Motor neuron (in vitro differentiated cells): ENCODE measurements at places on chromosomes 7 and 10. TPM values are rescaled to one million over a fixed set of nuclear protein-coding genes. Genes with fewer than 3 reads are reported as not detected.
A peak's percentile ranks its signal among the peaks of the same experiment; 100 is the strongest.

DNA sequence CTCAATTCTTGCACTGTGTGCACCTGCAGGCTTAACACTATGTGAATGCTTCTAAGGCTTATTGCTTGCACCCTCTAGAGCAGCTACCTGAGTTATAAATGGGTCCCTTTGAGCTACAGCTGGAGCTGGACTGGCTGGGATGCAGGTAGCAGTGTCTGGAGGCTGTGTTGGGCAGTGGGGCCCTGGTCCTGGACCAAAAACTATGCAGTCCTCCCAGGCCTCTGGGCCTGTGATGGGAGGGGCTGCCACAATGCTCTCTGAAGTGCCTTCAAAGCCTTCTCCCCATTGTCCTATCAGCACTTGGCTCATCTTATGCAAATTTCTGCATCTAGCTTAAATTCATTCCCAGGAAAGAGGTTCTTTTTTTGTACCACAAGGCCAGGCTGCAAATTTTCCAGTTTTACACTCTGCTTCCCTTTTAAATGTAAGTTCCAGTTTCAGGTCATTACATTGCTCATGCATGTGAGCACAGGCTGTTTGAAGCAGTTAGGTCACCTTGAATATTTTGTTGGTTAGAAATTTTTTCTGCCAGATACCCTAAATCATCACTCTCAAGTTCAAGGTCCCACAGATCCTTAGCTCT, 26.0 kb downstream of the KBTBD2 start:
- peak; percentile 2 for ATAC-seq

The KCNIP2 gene
- 4.3 and 7.0 TPM in 2 replicates for total RNA-seq

GRCh38 chr10:97059006-97059871, 126.5 kb downstream of the SLIT1 start:
- peak; percentile 70 for ATAC-seq

DNA sequence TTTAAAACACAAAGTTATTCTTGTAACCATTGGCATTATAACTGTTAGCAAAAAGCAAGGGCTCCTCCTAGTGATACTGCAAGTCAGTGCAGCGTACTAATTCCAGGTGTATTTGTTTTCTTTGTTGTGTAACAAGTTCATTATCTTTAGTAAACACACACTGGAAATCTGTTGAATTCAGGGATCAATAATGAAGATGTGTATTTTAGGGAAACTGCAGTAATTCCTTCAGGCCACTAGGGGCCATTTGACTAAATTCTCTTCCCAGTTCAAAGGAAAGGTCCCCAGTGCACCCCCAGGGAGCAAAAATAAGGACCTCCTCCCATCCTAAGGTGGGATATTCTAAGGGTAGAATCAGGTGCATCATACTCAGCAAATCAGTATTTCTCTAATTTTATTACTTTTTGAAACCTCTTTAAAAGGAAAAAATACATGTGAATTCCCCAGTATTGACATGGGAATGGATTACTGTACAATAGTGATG, 158.6 kb upstream of the LYZL1 start:
- no peak for ATAC-seq

The POLR1F gene
- 20.5 and 20.8 TPM in 2 replicates for total RNA-seq

- ATAC-seq, result no peak
Measured at GRCh38 chr10:73774637-73775036, 7.2 kb upstream of the CHCHD1 start.

- no peak for ATAC-seq
Measured at GRCh38 chr10:11598712-11599397, 12.6 kb downstream of the USP6NL start.

DNA sequence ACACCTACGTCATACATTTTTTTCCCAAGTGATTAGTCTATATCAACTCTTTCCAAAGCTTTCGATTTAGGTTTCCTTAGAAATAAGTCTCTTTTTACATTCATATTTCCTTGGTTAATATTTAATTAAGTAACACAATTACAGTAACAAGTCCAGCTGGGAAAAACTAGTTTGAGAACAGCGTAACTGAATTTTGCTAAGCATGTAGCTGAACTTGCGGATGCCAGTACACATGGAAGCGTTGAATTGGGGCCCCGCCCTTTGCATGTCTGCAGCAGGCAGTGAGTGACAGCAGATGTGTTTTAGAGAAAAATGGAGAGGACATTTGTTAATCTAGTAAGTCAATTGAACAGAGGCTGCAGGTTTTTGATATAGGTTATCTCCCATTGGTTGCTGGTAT, 72.5 kb downstream of the TAF3 start:
- peak; percentile 79 for ATAC-seq

DNA sequence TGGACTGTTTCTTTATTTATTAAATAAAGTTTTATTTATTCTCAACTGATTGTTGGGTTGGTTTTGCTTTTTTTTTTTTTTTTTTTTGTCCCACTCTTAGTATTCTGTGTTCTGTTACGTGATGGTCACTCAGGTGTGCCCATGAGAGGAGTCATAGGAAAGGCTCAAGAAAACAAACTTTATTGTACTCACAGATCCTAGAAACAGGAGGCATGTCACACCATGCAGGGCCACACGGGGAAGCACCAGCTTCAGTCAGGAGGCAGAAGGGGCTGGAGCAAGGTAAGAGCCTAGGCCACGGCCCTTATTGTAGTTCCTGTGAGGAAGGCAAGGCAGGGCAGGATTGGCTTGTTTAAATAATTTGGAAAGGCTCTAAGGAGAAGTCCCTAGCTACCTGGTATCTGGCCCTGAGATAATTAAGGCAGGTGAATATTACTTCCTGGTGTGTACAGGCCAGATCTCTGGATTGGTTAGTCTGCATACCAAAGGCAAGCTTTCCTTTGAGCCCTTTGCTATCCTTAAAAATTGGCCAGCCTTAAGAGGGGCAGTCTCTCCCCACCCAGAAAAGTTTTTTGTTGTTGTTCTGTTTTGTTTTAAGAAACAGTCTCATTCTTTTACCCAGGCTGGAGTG, 8.3 kb downstream of the ATOH7 start:
- ATAC-seq, result no peak

The ADK gene
- total RNA-seq, result 45.3 and 46.8 TPM in 2 replicates

GRCh38 chr10:8056871-8057331, 2.4 kb downstream of the GATA3 start:
- no peak for ATAC-seq

GRCh38 chr7:114864278-114864677, 57.6 kb upstream of the MDFIC start:
- ATAC-seq, result peak; percentile 32

GRCh38 chr10:69741671-69742355, 59.9 kb upstream of the COL13A1 start:
- ATAC-seq, result no peak

- no peak for ATAC-seq
Measured at GRCh38 chr10:102545997-102546396, 42.2 kb downstream of the SUFU start.

The STAG3 gene
- 2.1 and 2.6 TPM in 2 replicates for total RNA-seq

GRCh38 chr7:66348531-66348930, 143.4 kb downstream of the TPST1 start:
- ATAC-seq, result no peak

- peak; percentile 35 for ATAC-seq
Measured at GRCh38 chr10:134247-135131, 766 bp upstream of the ZMYND11 start.

GRCh38 chr7:45143616-45144015, 14.0 kb upstream of the RAMP3 start:
- no peak for ATAC-seq

The GRID1 gene
- 10.0 and 11.5 TPM in 2 replicates for total RNA-seq

The TAS2R3 gene
- total RNA-seq, result 2.6 and 7.1 TPM in 2 replicates

GRCh38 chr10:117994771-117995170, 52.0 kb downstream of the RAB11FIP2 start:
- no peak for ATAC-seq

The CDC14C gene
- total RNA-seq, result 0.20 TPM in 1 of 2 replicates, not detected in the other

- no peak for ATAC-seq
Measured at GRCh38 chr7:11252011-11252607, 278.4 kb downstream of the PHF14 start.

The ANXA8 gene
- 2.1 and 2.5 TPM in 2 replicates for total RNA-seq

The VENTX gene
- 0.13 and 0.18 TPM in 2 replicates for total RNA-seq

DNA sequence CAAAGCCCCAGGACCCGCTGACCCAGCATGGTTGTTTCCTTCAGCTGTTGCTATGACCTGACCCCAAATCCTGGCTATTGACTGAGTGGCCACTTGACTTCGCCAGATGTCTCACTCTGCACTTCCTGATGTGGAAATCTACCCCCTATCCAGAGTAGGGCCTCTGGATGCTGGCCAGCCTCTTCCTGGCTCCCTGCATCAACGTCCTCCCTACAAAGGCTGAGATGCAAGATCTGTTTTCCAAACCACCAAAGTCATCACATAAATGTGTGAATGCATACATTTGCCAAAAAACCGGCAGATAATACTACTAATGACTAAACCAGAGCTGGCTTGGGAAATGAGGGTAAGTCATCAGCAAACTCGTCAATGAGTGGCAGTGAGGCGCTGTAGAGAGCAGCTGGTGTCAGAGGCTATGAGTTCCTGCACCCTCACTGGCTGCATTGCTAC, 70.4 kb downstream of the PYROXD2 start:
- ATAC-seq, result peak; percentile 41

The MUC3A gene
- 0.86 and 1.1 TPM in 2 replicates for total RNA-seq

DNA sequence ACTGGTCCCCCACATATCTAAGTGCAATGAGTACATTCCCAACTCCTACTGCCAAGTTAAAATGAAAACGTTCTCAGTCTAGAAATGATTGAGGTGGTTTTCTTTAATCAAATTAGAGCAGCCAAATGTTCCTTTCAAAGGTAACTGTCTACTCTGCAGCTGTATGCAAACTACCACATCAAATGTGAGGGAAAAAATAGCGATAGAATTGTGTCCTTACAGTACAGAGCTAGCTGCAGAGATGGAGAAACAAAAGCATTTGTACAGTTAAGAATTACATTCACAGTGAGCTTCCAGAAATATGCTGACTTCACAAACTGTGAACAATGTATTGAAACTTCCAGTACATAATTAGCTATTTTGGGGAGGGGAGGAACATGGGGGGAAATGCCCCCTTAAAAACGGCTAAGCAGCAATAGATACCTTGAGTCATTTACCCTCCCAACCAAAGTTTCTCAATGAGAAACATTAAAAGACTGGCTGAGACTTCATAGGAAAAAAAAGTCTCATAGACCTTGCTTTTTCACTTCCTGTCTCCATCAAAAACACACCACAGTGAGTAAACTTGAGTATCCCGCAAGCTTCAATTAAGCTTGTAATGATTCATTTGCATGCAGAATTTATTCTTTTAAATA, 22.9 kb downstream of the CDK6 start:
- no peak for ATAC-seq

DNA sequence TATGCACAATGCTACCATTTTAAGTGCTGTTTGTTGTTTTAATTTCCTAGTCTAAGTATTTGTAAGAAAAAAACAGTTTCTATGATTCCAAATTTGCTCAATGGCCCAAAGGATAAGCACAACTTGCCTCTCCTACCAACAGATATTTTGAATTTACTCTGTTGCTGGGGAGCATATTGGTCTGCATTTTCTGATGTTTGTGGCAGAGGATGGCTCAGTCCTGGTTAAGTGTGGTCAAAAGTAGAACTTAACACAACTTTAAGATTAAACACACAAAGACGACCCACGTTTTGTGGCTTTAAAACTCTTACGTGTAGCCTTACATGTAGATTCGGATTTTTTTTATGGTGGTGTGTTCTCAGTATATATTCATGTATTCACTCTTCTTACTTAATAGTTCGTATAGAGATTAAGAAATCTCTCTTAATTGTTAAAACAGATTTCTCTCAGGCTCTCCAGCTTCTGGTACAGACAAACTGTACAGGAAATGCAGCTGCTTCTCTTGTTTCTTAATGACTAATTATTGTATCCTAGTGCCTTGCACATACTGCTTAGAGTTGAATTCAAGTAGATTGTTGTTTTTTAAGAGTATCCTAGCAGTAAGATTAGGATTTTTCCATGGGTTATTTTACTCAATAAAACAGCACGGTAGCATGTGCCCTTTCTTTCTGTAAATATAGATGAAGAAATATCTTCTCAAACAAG, 86.2 kb downstream of the GPR85 start:
- no peak for ATAC-seq

The VAX1 gene
- total RNA-seq, result 0.14 and 0.17 TPM in 2 replicates

DNA sequence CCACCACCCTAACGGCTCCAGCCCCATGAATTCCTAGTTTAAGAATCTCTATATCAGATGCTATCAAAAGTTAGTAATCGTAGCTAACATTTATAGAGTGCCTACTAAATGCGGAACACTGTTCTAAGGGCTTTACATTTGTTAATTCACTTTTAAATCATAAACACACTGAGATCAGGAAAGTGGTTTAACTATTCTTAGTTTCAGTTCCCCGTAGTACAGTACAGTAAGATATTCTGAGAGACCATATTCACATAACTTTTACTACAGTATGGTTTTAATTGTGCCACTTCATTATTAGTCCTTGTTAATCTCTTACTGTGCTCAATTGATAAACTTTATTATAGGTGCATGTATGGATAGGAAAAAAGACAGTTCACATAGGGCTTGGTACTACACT, 22.5 kb downstream of the SYPL1 start:
- no peak for ATAC-seq

The ADAP1 gene
- 1.5 and 2.4 TPM in 2 replicates for total RNA-seq

GRCh38 chr10:1461016-1461415, 276.3 kb downstream of the ADARB2 start:
- peak; percentile 88 for ATAC-seq

The CCL24 gene
- total RNA-seq, result not detected in 2 replicates

The HABP2 gene
- total RNA-seq, result 0.28 and 0.49 TPM in 2 replicates

DNA sequence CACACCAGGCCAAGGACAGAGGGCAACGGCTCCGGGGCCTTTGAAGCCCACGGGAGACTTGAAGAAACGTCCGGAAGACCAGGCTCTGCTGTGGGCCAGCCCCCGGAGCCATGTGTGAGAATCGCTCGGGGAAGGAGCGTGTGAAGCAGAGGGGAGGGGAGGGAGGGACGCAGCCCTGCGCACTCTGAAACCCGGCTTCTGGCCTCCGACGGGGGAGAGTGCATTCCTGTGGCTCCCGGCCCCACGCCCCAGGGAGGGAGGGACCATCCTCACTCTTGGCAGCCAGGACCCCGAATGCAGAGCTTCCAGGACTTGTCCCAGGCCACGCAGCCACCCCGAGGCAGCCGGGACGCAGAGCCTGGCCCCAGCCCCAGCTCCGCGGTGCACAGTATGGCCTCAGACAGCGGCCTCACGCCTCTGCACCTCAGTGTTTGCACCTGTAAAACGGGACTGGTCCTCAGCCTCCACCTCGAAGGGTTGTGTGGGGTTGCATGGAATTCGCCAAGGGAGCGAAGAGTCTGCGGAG, 67.4 kb downstream of the PDGFA start:
- ATAC-seq, result peak; percentile 71

The TEX47 gene
- total RNA-seq, result 0.44 TPM in 1 of 2 replicates, not detected in the other

- ATAC-seq, result no peak
Measured at GRCh38 chr7:136086712-136087111, 109.6 kb upstream of the MTPN start.

The RINT1 gene
- total RNA-seq, result 15.5 and 19.1 TPM in 2 replicates

DNA sequence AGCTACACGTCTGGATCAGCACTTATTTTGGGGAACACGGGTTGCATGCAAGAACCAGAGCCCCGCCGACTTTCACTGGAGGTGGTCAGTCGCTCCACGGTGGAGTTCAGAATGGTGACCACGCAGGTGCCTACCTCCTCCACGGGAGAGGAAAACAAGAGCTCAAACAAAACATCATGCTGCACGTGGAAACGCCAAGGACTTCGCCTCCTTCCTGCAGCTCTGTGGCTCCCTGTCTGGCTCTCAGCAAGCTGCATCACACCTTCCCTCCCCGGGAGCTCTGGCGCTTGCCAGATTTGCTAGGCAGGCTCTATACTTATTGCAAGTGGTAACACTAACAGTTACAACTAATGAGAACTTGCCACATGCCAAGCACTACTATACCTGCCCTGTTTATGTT, 26.0 kb downstream of the GSDME start:
- ATAC-seq, result no peak
